IMR-90 (cell line): ENCODE measurements at places on chromosomes 2 and 18.
A peak's percentile ranks its signal among the peaks of the same experiment; 100 is the strongest.

DNA sequence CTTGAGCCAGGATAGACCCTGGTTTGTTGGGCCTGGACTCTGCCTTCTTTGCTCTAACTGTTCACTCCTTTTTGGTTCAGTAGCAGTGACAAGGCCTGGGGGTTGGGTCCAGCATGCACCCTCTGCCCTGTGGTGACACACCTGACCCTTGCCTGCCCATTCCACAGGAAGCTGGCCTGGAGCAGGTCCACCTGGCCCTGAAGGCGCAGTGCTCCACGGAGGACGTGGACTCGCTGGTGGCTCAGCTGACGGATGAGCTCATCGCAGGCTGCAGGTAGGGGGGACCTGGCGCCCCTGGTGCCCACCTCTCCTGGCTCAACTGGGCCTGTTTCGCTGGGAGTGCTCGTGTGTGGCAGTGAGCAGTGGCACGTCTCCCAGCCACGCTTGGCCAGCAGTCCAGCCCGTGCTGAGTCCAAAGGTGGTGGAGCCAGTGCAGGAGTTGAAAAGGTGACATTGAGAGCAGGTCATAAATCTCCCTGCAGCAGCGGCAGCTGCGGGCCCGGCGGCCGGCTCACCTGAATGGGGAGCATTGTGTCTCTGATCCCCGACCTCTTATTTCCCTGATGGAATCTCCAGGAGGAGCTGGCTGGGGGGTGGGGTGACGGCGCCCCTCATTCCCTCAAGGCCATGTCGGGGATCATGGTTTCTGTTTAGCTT lies 102.6 kb downstream of the DYSF start:
- DNase-seq: no peak

- DNase-seq: no peak
These were observed 79.2 kb downstream of the SLC25A12 start for GRCh38 chr2:171814883-171815282.

- DNase-seq: no peak
These were observed 10.5 kb downstream of the LIMS2 start for GRCh38 chr2:127664895-127665225.

DNA sequence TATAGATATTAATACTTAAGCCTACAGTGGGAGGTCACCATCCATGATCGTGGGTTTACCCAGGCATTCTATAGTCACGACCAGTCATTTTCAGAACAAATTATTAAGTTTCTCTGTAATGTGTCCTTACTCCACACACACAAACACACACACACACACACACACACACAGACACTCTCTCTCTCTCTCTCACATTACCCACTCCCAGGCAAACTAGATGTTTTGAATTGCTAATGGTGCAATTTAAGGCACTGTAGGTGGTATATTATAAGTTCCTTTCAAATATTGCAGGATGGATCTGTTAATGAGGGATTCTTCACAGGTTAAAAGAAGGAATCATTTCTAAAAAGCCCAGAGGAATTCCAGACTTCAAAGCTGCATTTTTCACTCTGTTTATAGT lies 657.8 kb downstream of the MBD2 start:
- DNase-seq: no peak

- no peak for DNase-seq
These were observed 23.9 kb downstream of the C18orf54 start for GRCh38 chr18:54381640-54382039.

- peak; percentile 68 for DNase-seq
These were observed 272.9 kb downstream of the IRS1 start for GRCh38 chr2:226526716-226527115.

DNA sequence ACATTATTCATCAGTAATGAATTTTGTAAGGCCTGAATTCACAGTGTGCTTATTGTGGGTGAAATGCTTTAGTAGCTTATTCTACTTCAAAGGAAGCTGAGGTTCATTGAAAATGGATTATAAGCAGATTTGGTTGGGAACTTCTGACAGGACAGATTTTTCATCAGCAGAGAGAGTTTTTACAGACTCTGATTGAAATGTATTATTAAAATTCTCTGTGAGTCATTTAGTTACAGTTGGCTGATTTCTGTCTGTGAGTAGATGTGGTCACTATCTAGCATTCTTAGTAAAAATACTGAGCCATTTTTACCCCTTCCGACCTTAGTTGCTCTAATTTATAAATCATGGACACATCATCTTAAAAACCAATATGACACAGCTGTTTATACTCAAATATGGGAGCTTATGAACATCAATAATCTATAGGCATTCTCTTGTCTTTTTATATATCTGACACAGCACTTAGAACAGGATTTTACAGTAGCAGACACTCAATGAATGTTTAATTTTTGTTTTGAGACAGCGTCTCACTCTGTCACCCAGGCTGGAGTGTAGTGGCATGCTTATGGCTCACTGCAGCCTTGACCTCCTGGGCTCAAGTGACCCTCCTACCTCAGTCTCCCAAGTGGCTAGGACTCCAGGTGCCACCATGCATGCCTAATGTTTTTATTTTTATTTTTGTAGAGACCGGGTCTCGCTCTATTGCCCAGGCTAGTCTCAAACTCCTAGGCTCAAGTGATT lies 239.6 kb downstream of the BABAM2 start:
- DNase-seq: peak; percentile 49

GRCh38 chr2:79985571-79985970 lies 319.0 kb downstream of the LRRTM1 start:
- DNase-seq: no peak

GRCh38 chr2:64325477-64325851 lies 128.5 kb upstream of the LGALSL start:
- DNase-seq: no peak

GRCh38 chr2:121071034-121071504 lies 213.9 kb downstream of the TFCP2L1 start:
- DNase-seq: peak; percentile 31

GRCh38 chr2:152432765-152433164 lies 97.8 kb downstream of the FMNL2 start:
- no peak for DNase-seq

DNA sequence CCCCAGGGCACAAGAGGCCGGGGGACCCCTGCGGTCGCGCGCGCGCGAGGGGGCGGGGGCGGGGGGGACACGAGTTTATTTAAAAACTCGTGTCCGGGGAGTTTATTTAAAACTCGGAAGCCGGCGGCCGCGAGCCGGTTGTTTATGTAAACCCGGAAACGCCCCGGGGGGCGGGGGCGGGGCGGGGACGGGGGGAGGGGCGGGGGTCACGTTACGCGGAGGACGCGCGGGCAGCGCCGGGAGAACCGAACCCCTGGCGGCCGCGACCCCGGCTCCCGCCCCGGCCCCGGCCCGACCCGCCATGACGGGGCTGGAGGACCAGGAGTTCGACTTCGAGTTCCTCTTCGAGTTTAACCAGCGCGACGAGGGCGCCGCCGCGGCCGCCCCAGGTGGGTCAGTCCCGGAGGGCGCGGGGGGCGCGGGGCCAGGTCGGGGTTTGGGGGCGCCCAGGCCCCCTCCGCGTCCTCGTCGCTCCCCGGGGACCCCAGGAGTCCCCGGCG lies 4.4 kb downstream of the NFATC1 start:
- no peak for DNase-seq

GRCh38 chr2:96523659-96524481 lies 12.7 kb upstream of the ARID5A start:
- DNase-seq: peak; percentile 24

GRCh38 chr2:22697054-22697788 lies 687.8 kb upstream of the KLHL29 start:
- DNase-seq: no peak

GRCh38 chr2:152523091-152523490 lies 188.1 kb downstream of the FMNL2 start:
- DNase-seq: peak; percentile 86

- DNase-seq: peak; percentile 52
These were observed 104.0 kb downstream of the COBLL1 start for GRCh38 chr2:164737612-164738081.

DNA sequence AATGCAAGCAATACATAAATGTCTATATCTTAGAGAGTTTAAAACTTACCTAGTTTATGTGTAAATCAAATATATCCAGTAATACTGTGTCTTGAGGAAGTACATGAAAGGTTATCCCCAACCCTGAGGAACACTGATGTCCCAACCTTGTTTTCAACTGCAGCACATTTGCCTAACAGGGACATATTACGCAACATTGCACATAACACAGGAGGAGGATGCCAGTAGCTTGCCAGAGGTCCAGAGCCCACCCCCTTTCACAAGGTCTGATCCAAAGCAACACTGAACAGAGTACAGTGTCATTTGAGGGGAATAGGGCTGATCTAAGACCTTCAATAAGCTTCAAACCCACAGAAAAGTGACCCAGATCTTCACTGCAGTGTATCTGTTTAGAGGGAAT lies 678.5 kb downstream of the ARHGAP15 start:
- DNase-seq: no peak

DNA sequence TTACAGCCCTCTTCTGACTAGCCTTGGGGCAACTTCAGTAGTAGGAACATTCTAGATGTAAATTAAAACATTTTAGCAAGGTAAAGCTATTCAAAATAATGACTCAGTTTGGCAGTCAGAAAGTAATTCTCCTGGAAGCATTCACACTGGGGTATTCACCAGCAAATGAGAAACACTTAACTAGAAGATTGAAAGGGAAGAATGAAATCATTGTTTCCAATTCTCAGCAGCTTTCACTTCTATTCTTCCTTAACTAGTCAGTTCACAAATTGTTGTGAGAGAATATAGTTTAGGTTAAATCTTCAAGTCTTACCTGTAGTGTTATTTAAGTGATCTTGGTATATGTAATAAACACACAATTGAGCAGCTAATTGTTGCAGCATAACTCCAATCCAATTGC lies 1135.6 kb upstream of the FAM98A start:
- DNase-seq: no peak

- no peak for DNase-seq
These were observed 1322.9 kb upstream of the TMEFF2 start for GRCh38 chr2:193517615-193518014.

DNA sequence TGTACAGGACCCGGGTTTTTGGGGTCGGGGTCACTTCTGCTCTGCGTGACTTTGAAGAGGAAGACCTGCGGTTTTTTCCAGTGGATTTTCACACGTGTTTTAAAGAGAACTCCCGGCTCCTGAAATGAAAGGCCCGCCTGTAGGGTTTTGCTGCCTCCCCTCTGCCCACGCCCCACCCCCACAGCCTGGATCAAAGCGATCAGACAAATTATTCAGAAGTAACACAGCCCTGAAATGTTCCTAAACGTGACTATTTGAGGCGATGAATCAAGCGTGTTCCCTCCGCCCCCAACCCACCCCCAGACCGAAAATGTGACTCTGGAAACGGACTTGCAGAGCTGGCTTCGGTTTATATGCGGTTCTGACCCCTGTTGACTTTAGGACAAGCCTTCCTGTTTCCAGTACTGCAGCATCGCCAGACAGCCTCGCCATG lies 28.7 kb upstream of the SMIM21 start:
- DNase-seq: no peak

GRCh38 chr2:150472511-150472899 lies 15.0 kb downstream of the RND3 start:
- DNase-seq: peak; percentile 87

DNA sequence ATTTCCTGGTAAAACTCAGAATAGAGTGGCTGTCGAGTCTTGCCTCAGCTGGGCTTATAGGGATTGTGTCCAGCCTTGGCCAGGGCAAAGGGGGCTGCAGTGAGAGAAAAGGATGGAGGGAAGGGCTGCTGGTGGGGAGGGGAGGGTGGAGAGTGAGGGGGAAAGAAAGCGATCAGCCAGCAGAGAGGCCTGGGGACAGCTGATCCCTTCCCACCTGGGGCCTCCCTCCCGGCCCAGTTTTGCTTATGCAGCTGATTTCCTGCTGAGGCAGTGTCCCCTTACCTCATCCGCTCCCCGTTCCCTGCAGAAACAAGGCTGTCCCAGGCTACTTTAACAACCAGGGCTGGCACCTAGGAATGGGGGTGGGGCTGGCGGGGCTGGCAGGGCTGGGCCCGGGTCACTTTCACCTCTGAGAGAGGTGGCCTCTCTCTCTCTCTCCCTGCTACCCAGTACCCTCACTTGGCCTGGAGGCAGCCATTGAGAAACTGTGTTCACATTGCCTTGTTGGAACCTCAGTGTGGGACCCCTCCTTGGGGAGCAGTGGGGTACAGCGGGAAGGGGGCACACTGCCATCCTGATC lies 12.2 kb upstream of the GMPPA start:
- no peak for DNase-seq

DNA sequence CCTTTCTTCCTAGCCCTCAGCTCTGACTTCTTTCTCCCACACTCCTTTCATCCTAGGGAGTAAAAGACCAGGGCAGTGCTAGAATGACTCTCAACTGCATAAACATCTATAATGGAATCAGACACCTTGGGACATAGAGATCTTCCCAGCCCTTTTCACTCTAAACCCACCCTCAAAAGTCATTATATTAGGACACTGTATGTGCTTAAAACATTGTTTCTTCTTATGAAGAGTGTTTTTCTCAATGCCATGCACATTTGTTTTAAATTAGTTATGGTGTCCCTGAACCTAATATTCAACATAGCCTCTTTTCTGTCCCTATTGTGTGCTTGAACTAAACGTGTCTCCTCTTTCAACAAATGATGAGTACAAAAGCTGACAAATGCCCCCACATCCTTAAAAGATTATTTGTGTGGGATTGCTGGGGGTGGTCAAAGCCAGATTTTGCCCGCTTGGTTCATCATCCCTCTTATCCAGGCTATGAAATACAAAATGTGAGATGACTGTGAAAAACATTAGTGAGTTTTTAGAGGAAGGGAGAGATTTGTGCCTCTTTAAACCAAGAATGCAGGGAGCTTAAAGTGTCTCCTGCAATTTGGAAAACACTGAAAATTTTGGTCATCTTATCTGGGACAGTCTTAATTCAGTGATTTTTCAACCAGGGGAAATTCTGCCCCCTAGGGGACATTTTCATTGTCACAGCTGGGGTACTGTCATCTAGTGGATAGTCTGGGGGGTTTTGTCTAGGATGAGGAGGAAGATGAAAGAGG lies 29.0 kb downstream of the SERPINB5 start:
- peak; percentile 4 for DNase-seq

- no peak for DNase-seq
These were observed 43.6 kb upstream of the TCF7L1 start for GRCh38 chr2:85089585-85089984.
